Right atrium auricular region (tissue), 2 donors: ENCODE measurements at places on chromosomes 13 and 19. TPM values are rescaled to one million over a fixed set of nuclear protein-coding genes. Genes with fewer than 3 reads are reported as not detected.

DNA sequence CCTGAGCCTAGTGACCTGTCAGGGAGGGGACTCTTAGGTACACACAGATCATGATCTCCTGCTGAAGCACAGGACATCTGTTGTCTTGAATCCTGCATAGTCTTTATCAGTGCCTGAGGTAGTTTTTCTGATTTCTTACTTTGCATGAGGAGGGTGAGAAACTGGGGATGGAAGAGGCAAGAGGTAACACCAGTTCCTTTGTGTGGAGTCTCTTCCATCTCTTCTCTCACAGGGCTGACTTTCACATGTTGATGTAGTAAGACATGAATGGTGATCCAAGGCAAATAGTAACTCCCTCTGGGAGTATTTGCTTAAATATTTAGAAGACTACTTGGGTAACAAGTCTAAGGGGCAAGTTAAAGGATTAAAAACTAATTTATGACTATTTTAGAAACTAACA lies 9.5 kb downstream of the NBEA start:
- H3K27ac ChIP-seq = no peak overlapping the region
- no peak overlapping the region for H3K4me3 ChIP-seq
- no peaks in the 10 kb centered on the region for H3K27me3 ChIP-seq
- DNase-seq = no peak
- H3K36me3 ChIP-seq = no peaks in the 10 kb centered on the region
- no peaks in the 10 kb centered on the region for H3K4me1 ChIP-seq

DNA sequence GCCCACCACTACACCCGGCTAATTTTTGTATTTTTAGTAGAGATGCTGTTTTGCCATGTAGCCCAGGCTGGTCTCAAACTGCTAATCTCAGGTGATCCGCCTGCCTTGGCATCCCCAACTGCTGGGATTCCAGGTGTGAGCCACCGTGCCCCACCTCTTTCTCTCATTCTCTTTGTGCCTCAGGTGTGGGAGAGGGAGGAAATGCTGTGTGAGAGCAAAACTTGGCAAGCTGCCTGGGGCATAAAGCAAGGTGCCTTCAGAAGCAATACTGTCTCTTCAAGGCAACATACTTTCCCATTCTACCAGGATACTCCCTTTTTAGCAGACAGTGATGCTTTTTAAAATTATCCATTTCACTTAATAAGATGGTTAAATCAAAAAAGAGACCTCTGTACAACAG lies 53.2 kb upstream of the RFC3 start:
- H3K4me1 ChIP-seq = no peaks in the 10 kb centered on the region
- H3K36me3 ChIP-seq = no peaks in the 10 kb centered on the region
- no peaks in the 10 kb centered on the region for H3K27me3 ChIP-seq
- H3K27ac ChIP-seq = no peak overlapping the region

DNA sequence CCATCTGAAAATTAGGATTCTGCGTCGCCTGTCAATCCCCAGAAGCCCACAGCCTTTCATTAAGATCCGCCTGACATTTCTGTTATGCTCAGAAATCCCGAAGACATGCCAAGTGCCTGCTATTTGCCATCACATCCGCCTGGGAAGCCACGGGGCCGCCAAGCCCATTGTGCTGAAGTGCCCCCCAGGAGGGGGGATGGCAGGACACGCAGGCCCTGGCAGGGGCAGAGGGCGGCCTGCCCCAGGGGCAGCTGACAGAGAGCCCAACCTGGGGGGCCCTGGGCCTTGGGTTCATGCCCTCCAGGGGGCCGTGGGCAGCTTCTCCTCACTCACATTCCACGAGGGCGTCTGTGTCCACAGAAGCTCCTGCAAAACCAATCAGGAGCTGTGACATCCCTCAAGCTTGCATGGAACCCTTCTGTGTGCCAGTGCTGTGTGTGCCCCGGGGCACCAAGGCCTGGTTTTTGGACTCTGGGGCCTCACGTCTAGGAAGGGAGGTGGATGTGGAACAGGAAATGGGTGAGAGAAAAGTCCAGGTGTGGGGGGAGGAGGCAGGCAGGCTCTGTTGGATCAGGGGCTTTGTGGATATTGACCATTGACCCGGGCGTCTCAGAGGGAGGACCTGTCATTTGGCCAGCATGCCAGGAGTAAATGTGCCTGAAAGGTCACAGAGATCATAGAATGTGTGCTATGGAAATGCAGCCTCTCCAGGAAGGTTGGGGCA lies 122.9 kb downstream of the URI1 start:
- H3K4me3 ChIP-seq = no peak overlapping the region
- no peaks in the 10 kb centered on the region for H3K27me3 ChIP-seq
- peak; percentile 30 for DNase-seq

- no peaks in the 10 kb centered on the region for H3K4me1 ChIP-seq
- DNase-seq = no peak
- H3K27me3 ChIP-seq = no peaks in the 10 kb centered on the region
- H3K36me3 ChIP-seq = no peaks in the 10 kb centered on the region
- no peak overlapping the region for H3K4me3 ChIP-seq
These were observed 403.4 kb upstream of the SPRY2 start for GRCh38 chr13:80744147-80744914.

GRCh38 chr19:2478756-2479555 lies 3.0 kb downstream of the GADD45B start:
- peak overlapping the region; percentile 96 for H3K4me3 ChIP-seq
- H3K27me3 ChIP-seq = no peaks in the 10 kb centered on the region
- H3K36me3 ChIP-seq = peaks cover 19% of the 10 kb centered on the region
- H3K27ac ChIP-seq = peak overlapping the region; percentile 98
- peaks cover 39% of the 10 kb centered on the region for H3K4me1 ChIP-seq

SRRM5 gene
- 0.28 TPM for total RNA-seq
